ENCODE measurements at places on chromosomes 1 and 21.

GRCh38 chr1:229848752-229849677, 218.0 kb upstream of the GALNT2 start:
- no peak for DNase-seq

DNA sequence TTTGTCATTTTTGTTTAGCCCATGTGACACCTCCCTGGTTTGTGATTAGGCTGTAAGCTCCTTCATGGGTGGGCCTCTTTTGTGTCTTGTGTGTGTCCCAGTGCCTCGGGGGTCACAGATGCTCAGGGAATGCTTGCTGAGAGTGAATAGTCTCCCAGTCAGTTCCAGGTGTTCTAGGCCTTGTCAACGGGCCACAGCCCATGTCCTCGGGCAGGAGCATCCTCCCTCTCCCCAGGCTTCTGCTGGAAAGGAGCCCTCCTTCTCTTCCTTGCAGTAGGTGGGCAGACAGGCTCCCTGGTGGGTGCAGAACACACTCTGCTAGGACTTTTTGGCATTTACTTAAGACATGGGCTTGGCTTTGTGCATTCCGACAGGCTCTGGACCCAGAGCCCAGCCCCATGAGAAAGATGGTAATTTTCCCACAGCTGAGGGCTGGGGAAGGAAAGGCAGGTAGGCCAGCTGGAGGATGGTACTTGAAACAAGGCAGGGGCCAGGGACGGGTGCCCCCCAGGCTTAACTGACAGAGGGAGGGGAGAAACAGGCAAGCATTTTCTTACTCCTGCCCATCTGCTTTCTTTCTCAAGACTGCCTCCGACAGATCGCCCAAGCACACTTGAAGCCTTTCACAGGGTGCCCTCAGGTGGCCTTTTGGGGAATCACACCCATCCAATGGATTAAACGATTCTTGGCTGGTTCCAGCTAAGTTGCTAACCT, 7.1 kb upstream of the CPLANE2 start:
- DNase-seq = peak; percentile 59

DNA sequence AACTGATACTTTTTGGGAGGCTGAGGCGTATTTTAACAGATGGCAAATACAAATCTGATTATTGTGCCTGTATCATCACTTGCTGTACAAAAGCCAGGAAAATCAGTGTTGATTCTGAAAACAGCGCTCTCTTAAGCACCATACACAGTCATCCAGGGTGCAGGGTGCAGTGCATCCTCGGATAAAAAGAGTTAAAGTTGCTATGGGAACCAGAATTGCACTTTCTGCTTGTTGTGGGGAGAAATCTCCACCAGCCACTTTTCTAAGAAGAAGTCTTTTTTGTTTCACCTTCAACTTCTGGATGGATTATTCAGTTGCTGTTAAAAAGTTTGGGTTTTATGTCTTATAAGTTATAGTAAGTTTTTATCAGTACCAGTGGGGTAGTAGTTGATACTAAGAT, 3.8 kb downstream of the LAMC1 start:
- no peak for DNase-seq

- DNase-seq = no peak
Observed at GRCh38 chr1:55304229-55304740, 89.1 kb upstream of the USP24 start.

GRCh38 chr1:168304865-168305264, 24.2 kb downstream of the TBX19 start:
- DNase-seq = no peak

DNA sequence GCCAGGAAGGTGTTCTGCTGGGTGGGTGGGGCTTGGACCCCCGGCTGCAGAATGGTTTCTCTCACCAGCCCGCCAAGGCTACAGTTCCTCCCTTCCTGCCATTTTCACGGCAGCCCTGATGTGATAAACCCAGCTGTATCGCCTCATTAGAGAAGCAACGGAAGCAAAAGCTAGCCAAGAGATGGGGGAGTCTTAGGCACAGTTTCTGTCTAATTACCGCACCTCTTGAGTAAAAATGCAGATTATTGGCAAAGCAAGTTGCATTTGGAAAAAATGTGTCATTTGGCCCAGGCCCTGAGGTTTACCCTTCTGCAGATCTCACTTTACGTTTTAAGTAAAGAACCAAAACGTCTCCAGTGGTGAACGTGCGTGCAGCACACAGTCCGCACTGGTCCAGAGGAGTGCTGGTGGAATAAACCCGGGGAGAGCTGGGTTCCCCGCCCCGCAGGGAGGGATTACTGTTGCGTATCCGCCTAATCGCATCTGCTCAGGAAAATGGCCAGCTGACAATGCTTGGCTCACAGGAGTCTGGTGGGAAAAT, 109.9 kb downstream of the GALNT2 start:
- DNase-seq = no peak

DNA sequence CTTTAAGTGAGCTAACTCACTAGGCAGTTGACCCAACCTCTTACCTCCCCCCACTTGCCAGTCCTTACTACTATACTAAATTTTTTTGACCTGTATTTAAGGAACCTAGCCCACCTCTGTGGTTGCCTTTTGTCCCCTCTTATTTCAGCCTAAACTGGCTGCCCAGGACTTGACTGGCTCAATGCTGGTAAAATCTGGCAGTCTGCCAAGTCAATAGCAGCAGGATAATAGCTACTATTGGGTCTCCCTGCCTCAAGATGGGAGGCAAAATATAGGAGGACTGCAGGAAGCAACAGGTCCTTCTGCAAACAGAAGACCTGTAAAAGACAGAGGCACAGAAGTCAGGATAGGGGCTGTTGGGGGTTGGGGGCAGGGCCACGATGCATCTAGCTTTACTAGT, 144.2 kb upstream of the POGK start:
- no peak for DNase-seq

DNA sequence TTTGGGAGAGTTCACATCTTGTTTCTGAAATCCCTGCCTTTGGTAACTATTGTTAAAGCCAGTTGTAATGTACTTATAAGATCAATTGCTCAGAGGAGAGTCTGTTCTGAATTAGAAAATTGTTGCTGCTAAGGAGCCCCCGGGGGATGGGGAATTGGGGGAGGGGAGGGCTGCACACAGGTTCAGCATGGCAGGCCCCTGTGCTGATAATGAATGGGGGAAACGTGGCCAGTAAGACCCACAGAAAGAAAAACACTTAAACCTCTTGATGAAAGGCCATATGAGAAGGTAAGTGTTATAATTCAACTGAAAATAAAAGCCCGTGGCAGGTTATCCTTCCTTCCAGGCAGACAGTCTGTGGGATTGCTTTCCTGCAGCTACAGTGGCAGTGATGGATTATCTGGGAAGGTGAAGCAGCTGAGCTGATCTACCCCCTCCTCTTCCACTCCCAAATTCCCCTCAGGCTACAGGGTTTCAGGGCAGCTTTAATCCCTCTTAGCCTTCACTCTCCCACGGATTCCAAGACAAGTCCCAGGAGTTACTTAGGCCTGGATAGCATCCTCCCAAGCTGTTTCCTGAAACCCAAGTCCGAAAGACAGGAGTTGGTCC, 398.8 kb downstream of the TBX15 start:
- no peak for DNase-seq

GRCh38 chr1:40332695-40333094, 15.6 kb upstream of the COL9A2 start:
- no peak for DNase-seq

GRCh38 chr1:160251011-160251410, 11.3 kb downstream of the DCAF8 start:
- no peak for DNase-seq

GRCh38 chr1:147820761-147821297, 60.4 kb upstream of the GJA5 start:
- no peak for DNase-seq

DNA sequence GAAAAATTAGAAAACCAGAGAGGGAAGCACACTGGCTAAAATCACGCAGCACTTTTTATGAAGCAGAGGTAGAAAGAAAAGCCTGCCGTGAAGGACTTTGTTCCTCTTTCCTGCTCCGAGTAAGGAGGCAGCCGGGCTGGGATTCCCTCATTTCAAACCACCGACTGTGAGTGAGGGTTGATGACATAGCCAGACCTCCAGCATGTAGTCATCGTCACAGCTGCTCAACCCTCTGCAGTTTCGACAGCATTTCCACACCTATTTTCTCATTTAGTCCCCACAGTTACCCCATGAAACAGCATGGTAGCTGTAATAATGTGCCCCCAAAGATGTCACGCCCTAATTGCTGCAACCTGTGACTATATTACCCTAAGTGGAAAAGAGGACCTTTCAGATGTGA, 35.3 kb downstream of the FCRL5 start:
- no peak for DNase-seq

DNA sequence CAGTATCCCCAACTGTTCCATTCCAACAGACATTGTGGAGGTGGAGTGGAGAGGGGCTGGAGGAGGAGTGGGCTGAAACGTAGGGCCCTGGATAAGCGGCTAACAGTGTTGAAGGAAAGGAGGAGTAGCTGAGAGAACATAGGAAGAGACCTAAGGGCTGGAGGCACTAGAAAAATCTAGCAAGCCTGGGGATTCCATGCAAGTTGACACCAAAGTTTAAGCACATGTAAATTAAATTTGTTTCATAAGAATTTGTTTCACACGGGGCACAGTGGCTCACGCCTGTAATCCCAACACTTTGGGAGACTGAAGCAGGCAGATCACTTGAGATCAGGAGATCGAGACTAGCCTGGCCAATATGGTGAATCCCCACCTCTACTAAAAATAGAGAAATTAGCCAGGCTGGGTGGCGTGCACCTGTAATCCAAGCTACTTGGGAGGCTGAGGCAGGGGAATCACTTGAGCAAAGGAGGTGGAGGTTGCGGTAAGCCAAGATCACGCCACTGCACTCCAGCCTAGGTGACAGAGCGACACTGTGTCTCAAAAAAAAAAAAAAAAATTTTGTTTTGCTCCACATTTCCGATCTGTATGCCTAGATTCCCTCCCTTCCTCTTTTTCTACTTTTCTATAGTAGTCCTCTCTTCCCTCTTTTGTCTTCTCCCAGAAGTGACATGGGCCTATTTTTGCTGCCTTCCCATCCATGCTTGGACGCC, 530 bp upstream of the CD244 start:
- no peak for DNase-seq

- no peak for DNase-seq
Observed at GRCh38 chr1:19313961-19314882, 2.1 kb downstream of the SLC66A1 start.

GRCh38 chr1:51542158-51542953, 23.3 kb upstream of the EPS15 start:
- DNase-seq = no peak

GRCh38 chr1:15884477-15884876, 37.0 kb downstream of the SPEN start:
- DNase-seq = no peak

DNA sequence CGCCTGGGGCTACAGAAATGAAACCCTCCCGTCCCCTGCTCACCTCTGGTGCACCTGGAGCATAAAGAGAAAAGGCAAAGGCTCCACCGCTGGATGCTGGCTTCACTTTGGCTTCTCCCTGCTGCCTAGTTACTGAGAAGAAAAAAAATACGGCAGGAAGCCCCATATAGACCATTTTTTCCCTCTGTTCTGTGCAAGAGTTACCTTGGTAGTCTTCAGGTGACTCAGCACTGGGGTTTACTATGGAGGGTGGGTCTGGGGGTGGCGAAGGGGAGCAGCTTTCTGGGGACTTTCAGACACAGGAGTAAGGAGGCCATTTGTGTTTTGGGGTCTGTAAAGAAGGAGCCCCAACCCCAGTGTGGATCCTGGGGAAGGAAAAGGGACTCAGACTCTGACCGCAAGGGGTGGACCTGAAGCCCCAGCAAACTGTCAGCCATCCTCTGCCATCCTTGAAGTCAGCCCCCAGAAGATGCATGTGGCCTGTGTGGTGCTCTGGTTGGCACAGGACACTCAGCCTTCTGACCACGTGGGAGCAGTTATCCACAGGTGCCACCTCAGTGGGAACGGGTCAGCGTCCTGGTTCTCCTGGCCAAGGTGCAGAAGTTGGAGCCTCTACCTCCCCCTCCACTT, 25.9 kb upstream of the EPS8L3 start:
- DNase-seq = no peak

DNA sequence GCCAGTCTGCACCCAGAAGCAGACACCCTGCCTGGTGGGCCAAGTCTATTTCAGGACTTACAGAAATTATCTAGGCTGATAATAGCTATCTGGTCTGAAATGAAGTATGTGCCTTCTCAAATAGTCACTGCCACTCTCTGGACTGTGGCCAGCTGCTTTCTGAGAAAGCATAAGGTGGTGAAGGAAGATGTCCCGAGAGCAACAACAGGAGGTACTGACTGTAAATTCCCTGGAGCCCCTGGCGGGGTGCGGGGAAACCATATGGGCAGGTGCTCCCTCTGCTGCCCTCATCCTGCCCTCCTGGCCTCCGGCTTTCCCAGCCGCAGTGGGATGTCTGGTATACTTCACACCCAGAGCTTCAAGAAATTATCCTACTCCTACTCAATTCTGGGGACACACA, 86.8 kb downstream of the TGFBR3 start:
- DNase-seq = no peak

DNA sequence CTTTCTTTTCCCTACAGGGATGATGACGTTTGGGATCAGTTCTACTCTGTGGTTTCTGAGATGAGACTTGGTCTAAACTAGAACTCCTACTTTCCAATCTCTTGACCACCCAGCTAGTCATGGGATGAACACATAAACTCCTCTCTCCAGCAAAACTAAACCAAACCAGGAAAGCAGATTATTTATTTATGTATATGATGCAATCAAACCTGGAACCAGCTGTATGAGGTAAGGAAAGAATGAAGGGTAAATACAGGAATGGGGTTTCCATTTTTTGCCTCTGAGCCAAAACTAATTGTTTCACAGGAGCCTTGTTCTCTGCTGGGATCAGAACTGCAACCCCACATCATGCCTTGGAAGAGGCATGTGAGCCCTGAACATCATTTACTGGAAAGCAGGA, 3.3 kb upstream of the AGT start:
- DNase-seq = no peak

DNA sequence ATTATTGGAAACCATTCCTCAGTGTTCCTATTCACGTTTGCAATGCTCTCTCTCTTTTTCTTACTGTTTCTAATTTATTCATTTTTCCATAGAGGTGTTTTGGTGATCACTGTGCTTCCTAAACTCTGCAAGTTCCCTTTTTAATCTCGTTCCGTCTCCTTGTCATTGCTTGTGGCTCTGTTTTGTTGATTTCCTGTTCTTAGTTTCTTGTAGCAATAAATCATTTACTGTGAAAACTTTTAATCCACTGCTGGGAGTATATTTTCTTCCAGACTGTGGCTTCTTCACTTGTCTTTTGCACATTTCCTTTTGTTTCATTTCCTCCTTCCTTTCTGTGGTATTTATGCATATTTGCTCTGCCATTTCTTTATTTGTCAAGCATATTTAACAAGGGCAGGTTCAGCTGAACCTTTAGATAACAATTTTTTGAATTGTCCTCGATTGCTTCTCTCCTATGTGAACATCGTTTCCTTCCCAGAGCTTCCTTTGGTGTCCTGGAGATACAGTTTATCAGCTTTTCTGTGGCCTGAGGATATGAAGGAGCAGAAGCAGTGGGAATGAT, 3.6 kb downstream of the B3GALT5 start:
- DNase-seq = no peak

GRCh38 chr21:22083899-22084298, 1085.7 kb downstream of the NCAM2 start:
- DNase-seq = no peak

GRCh38 chr1:20402585-20403422, 83.2 kb downstream of the CAMK2N1 start:
- DNase-seq = no peak

- no peak for DNase-seq
Observed at GRCh38 chr1:8009043-8010002, 16.8 kb downstream of the ERRFI1 start.

- DNase-seq = no peak
Observed at GRCh38 chr1:101064697-101065096, 39.1 kb upstream of the DPH5 start.
